ENCODE measurements at places on chromosomes 5 and 9.

DNA sequence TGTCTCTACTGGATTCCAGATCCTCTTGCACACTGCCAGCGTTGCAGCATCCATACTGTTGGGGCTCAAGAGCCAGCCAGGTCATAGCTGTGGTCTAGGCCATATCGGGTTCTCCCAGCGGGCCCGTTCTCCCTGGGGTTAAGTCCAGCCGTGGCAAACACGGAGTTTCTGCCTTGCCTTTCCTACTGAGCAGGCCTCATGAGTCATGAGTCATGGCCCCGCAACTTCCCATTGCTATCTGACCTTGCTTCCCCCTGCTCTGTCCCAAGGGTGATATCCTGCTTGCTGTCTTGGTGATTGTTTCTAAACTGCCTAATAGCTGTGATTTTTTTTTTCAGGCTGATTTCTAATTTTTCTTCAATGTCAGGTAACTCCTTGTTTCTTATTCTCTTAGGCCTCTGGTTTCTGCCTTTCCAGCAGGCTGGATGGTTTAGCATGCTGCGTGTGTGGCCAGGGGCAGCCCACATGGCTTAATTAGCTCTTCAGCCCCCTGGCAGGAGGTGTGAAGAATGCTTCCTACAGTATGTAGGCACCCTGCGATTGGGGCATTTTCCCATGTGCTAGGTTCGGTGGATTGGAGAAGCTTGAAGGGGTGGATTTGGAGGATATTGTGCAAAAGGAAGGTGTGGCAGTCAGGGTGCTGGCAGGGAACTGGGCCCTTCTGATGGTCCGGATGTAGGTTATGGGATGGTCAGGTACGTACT is 18.7 kb downstream of the DAPK1 start:
- DNase-seq, result no peak

DNA sequence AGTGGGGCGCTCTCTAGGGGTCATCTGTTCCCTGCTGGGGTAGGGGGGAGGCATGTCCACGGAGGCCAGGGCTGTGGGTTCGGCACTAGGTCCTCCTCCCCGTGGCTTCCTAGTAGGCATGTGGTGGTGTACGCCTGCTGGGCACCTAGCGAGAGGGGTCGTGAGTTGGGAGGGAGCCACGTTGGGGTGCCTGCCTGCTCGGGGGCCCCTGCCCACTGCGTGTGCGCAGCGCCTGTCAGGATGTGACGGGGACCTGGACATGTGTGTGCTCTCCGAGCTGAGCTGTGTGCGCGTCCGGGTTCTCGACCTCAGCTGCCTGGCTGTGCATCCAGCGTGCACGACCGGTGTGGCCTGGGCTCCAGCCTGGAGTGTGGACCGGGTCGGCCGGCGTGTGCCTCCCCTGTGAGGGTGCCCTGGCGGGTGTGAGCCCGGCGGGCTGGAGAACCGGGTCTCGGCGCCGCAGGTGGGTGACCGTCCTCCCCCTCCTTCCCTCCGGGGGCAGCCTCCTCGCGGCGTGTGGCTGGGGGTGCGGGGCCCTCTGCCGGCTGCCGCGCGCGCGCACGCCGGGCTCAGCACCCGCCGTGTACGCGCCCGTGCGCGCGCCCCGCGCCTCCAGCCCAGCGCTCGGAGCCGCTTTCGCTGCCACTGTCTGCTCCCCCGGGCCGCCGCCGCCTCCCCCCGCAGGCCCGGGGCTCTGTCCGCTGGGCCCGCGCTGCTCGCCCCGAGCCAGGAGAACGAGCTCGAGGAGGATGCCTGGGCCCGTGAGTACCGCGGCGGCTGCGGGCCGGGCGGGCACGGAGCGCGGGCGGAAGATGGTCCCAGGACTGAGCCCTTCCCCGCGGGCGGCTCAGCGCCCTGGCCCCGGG is at the start of gene PRR7:
PRR7 (plus strand) TSS at position 615 of the 866 bp plus-strand sequence. CDS start 8,254 bp downstream, outside the sequence.
- no peak for DNase-seq

GRCh38 chr5:149766460-149767280 is 36.6 kb downstream of the PPARGC1B start:
- DNase-seq, result no peak

- DNase-seq, result no peak
Measured at GRCh38 chr9:70392850-70393249, 21.6 kb downstream of the KLF9 start.

GRCh38 chr5:170882345-170882744 is 20.5 kb downstream of the RANBP17 start:
- DNase-seq, result no peak

DNA sequence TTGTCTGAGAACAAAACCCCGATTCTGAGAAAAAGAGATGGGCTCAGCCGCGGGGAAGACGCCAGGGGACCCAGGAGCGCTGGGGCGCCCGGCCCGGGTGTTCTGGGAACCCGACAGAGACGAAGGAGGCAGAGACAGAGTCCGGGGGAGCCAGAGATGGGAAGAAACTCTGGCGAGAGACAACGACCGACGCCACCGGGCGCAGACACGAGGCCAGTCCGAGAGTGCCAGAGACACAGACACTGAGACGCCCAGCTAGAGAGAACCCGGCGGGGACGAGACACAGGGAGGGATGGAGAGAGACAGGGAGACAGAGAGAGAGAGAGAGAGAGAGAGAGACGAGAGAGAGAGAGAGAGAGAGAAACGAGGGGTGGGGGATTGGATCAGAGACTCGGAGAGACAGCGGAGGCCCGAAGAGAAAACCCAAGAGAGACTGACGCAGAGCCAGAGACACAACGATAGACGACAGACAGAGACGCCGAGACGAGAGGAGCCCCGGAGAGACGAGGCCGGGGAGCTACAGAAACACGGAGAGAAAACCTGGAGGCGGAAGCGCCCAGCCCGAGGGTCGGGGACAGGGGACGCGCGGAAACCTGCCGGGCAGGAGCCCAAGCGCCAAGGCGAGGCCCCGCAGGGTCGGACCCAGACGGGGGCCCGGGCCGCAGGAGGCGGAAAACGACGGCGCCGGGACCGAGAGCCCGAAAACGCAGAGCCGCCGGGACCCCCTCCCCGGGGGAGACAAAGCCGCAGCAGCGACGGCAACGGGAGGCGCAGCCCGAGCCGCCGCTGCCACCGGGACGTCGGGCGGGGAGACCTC is 3.3 kb downstream of the NR5A1 start:
- DNase-seq, result no peak

DNA sequence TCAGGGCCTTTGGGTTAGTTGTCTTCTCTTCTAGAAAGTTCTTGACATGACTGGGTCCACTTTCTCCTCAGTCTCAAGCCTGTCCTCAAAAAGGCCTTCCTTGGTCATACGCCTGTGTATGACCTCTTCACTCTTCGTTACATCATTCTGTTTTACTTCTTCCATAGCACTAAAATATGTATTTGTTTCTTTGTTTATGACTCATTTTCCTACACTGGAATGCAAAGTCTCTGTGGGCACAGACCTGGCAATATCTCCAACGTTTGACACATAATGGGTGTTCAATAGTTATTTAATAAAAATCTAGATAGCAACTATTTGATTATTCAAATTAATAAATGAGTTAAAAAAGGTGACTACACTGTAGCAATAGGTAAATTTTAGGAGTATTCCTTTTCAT is 85.1 kb downstream of the YIPF5 start:
- no peak for DNase-seq

DNA sequence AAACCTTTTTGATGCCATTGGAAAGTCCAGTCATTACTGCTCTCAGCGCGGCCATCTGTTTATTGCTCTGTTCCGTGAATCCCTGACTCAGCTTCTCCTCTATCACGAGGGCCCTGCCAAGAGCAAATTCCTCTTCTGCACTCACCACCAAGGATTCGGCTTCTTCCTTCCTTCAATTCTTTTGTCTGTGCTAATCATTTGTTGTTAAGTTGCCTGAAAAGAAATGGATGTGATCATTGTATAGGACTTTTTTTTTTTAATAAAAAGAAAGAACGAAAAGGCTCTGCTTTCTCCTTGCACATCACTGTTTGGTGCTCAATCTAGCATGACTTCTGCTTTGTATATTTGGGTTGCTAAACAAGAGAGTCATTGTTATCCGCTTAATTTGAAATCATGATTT is 128.7 kb upstream of the PIK3R1 start:
- DNase-seq, result no peak

DNA sequence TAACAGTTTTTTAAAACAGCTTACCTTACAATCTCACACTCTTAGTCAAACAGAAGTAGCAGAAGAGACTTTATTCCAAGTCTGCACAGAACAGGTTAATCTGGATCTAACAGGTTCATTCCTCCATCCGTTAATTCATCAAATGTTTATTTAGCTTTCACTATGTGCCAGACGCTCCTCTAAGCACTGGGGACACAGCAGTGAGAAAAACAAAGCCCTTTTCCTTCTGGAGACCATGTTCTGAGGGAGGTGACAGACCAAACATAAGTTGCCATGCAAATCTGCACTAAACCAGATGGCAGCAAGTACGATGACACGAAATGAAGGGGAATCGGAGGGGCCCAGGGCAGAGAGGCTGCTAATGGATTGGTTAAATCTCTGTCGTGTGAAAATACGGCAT is 17.1 kb upstream of the GLIPR2 start:
- DNase-seq, result no peak
